ENCODE measurements at places on chromosomes 3 and 15.

DNA sequence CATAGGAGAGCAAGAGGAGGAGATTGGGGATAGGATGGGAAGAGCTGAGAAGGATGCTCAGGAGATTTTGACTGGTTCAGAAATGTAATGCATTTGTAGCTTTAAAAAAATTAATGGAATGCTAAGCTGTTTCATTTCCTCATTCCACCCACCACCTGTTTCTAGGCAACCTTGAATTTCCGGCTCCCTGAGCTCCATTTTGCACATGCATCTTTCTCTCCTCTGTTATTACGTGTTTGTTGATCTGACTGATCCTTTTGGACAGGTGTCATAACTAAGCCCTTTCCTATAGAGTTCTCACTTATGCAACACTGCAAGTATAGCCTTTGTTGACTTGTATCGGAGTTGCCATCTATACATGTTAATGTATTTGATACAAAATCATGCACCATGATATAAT lies 4.3 kb downstream of the TMPRSS7 start:
- DNase-seq: no peak

GRCh38 chr3:24525557-24525956 lies 30.9 kb upstream of the THRB start:
- DNase-seq: no peak

- DNase-seq: no peak
Measured at GRCh38 chr3:81651139-81651538, 110.3 kb downstream of the GBE1 start.

DNA sequence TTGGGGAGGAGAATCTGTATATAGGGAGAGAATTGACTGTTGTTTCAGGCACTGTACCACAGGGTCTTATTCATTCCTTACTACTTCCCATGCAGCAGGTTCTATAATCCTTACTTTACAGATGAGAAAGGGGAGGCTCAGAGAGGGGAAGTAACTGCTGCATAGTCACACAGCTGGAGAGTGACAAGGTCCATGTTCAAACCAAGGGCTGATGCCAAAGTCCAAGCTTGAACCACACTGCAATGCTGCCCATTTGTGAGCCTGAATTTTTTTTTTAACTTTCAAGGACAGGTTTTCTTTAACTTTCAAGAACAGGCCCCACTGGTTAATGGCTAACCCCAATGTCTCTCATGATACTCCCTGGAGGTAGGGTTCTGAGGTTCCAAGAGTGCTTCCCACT lies 26.2 kb downstream of the RBP2 start:
- DNase-seq: no peak

DNA sequence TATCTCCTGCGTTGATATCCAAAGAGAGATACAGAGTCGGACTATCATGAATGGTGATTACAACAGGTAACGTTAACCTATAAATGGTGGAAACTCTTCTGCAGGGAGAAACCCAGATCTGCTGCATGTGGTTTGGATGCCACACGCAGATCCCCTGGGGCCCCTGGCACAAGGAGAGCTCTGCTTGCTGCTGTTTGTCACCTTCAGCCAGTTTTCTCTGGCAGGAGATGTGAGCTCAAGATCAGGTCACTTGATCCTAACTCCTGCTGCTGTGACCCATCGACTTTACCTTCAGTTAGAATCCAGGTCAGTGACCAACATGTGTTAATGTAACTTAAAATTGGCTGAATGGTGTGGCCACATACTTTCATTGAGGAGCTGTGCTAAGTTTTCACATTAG lies 23.8 kb upstream of the GPR171 start:
- no peak for DNase-seq

GRCh38 chr3:97579365-97579764 lies 185.2 kb upstream of the ARL6 start:
- peak; percentile 81 for DNase-seq

- no peak for DNase-seq
Measured at GRCh38 chr3:128433837-128434165, 32.9 kb downstream of the DNAJB8 start.

- DNase-seq: no peak
Measured at GRCh38 chr3:63344661-63345060, 66.6 kb downstream of the SYNPR start.

GRCh38 chr3:106381286-106381938 lies 512.6 kb upstream of the CBLB start:
- DNase-seq: no peak

DNA sequence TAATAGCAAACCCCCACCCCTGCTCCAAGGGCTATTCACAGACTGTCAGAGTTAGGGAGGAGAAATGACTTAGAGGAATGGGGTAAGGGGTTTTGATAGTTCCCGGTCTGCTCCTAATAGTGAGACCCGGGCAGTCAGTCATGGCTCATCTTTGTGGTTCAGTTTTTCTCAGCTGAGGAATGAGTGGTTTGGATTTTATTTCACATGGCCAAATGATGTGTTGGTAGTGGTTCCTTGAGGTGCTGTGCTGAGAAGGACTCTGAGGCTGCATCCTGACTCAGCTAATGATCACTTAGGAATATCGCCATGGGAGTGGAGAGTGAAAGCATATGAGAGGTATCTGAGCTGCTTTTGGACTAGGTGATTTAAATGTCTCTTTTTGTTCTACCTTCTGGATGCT lies 80.2 kb downstream of the LPP start:
- DNase-seq: no peak

DNA sequence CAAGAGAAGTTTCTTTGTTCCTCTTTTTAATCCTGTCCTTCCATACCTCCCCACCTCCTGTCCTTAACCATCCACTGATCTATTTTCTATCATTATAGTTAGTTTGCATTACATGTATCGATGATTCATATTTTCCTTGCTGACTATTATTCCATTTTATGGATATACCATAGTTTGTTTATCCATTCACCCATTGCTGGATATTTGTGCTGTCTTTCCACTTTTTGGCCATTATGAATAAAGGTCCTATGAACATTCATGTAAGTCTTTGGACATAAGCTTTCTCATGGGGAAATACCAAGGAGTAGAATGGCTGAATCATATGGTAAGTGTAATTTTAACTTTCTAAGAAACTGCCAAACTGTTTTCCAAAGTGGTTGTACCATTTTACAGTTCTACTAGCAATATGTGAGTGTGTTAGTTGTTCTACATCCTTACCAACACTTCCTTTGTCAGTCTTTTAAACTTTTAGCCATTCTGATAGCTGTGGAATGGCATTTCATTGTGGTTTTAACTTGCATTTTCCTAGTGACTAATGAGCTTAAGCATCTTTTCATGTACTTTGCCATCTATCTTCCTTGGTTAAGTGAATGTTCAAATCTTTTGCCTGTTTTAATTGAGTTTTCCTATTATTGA lies 11.7 kb downstream of the ATP6V1A start:
- no peak for DNase-seq

- no peak for DNase-seq
Measured at GRCh38 chr15:69653306-69653705, 200.7 kb downstream of the RPLP1 start.

GRCh38 chr3:31364711-31365110 lies 168.0 kb upstream of the STT3B start:
- DNase-seq: no peak

- no peak for DNase-seq
Measured at GRCh38 chr3:45486136-45486535, 97.8 kb downstream of the LARS2 start.

DNA sequence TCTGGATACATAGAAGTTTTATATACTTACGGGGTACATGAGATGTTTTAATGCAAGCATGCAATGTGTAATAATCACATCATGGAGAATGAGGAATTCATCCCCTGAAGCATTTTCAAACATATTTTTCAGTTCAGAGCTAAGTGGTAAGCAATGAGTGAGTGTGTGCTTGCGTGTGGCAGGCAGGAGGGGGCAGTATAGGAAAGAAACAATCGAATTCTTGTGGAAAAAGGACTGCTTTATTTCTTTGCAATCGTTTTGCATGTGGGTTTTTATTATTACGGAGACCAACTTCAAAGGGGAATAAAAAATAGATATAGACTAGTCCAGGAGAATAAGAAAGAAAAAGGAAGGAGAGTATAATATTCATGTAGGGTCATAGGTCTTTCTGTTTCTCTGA lies 271.6 kb downstream of the CHL1 start:
- no peak for DNase-seq

DNA sequence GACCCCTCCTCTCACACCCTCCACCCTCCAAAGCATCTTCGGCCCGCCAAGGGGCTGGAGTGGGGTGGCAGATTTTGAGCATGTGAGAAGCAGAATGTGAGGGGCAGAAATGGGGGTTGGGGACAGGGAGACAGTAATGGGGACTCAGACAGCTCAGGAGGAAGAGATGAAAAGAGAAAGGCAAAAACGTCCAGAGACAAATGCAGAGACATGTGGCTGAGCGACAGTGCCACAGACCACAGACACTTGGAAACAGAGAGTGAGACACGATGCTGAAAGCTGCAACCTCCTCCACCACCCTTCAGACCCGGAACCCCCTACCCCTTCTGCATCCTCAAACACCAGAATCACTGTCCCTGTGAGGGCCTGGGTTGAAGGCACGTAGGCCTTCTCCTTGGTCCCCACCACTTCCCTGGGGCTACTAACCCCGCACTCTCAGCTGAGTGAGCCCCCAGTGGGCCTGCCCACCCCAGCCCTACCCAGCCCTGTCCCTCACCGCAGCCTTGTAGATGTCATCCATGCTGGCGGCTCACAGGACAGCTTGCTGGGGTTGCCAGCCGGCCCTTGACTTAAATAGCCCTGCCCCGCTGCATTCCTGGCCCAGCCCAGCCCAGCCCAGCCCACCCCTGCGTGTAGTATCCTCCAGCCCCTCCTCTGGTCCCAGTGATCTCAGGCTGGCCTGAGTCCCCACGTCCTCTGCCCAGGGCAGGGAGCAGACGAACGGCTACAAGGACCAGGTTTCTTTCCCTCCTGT lies at the start of gene TNNC1:
TNNC1 (minus strand) TSS at position 546 of the 754 bp plus-strand sequence; CDS start at position 520, 26 bp downstream.
- DNase-seq: no peak

Measured in NCI-H345 (cell line).